Activated CD4-positive, alpha-beta T cell treated with anti-CD3 and anti-CD28 coated beads, Interleukin-2, amount 50 U/mL, for 1 hour (primary cell): ENCODE measurements at places on chromosomes 2 and 18.

GRCh38 chr18:62341473-62341872, 16.4 kb downstream of the TNFRSF11A start:
- no peak for DNase-seq

- DNase-seq = no peak
Observed at GRCh38 chr2:232538671-232539070, 821 bp upstream of the CHRNG start.

- no peak for DNase-seq
Observed at GRCh38 chr2:143528021-143528420, 398.8 kb downstream of the ARHGAP15 start.

- no peak for DNase-seq
Observed at GRCh38 chr2:824524-824923, 126.1 kb upstream of the SNTG2 start.

- no peak for DNase-seq
Observed at GRCh38 chr2:61367177-61367576, 103.7 kb downstream of the USP34 start.

DNA sequence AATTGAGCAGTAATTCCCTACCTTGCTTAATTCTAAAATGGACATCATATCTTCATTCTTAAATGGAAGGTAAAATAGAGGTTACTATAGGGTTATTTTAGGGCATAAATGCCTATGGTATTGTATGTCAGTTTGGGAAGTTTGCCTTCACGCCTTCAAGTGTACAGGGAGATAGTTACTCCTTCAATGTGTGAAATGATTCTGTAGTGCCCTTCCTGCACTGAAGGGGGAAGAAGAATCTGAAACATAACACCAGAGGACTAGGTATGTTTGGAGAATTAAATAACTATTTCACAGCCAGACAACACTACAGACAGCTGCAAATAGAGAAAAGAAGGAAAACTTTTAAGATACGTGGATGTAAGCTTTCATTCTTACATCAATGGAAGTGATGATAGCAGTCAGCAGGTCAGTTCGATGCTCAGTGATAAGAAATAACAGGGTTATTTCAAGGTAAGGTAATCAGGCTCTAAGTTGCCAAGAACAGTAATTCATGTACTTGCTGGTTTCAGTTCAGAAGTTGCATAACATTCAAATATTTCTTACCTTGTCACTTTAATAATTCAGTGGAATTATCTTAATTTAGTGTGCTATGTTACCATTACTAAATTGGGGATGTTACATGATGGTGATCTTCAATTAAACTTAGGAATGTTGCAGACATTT, 4.0 kb downstream of the PKP4 start:
- DNase-seq = no peak

DNA sequence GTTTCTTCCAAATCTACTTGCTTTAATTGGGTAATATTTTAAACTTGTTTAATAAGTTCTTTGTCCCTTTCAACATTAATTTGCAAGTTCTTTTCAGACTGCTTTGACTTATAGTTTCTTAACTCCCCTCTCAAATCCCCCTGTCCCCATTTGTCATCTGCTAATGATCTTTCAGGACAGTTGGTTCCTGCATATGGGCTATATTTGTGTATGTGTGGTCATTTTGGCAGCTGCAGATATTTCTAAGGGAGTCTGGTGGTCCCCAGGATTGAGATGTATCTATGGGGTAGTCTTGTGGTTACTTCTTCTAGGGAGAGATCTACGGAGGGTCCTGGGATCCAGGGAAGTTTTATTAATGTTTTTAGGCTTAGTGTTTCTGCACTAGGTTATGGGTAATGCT, 120.6 kb upstream of the SP3 start:
- no peak for DNase-seq

GRCh38 chr2:67899187-67899586, 163.6 kb downstream of the C1D start:
- DNase-seq = no peak

DNA sequence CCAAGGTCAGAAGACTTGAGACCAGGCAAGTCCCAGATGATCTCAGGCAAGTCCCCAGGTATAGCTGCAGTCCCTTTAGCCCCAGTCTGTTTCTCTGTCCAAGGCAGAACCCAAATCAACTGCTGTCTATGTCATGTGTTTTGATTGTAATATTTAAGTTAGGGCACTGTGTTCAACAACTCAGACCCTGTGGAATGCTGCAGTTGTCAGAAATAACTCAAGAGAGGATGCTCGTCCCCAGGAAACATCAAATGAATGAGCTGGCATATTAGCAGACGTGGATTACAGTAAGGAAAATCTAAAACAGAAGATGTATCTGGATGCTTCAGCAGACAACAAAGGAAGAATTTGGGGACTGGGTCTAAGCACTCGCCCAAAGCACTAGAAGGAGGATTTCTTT, 70.1 kb downstream of the BCL11A start:
- no peak for DNase-seq
